Endothelial cell of umbilical vein (primary cell): ENCODE measurements at places on chromosomes 5 and 9.

- no peak overlapping the region for H3K27ac ChIP-seq
- no peaks in the 10 kb centered on the region for H3K4me1 ChIP-seq
- H3K36me3 ChIP-seq = no peaks in the 10 kb centered on the region
- H3K27me3 ChIP-seq = no peaks in the 10 kb centered on the region
- no peak overlapping the region for H3K4me3 ChIP-seq
- DNase-seq = no peak
These were observed 848.0 kb upstream of the ACO1 start for GRCh38 chr9:31536471-31536870.

- H3K4me3 ChIP-seq = no peak overlapping the region
- no peaks in the 10 kb centered on the region for H3K36me3 ChIP-seq
- no peaks in the 10 kb centered on the region for H3K4me1 ChIP-seq
- DNase-seq = no peak
These were observed 361.1 kb downstream of the DEPDC1B start for GRCh38 chr5:60338846-60339245.

- H3K27ac ChIP-seq = no peak overlapping the region
- H3K4me3 ChIP-seq = no peak overlapping the region
- H3K36me3 ChIP-seq = no peaks in the 10 kb centered on the region
- DNase-seq = no peak
- no peaks in the 10 kb centered on the region for H3K27me3 ChIP-seq
These were observed 140.9 kb upstream of the TLX3 start for GRCh38 chr5:171168171-171168570.

DNA sequence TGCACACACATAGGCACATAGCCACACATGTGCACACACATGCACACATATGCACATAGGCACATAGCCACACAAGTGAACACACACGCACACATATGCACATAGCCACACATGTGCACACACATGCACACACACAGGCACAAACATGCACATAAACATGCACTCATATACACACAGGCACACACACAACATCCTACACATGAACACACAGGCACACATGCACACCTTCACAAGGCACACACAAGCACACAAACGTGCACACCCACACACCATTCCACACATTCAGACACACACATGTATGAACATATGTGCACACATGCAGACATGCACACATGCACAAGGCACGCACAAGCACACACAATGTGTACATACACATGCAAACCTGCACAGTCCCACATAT is 484.7 kb downstream of the IRX1 start:
- H3K4me1 ChIP-seq = no peaks in the 10 kb centered on the region
- no peak for DNase-seq
- H3K27ac ChIP-seq = no peak overlapping the region
- H3K36me3 ChIP-seq = no peaks in the 10 kb centered on the region

DNA sequence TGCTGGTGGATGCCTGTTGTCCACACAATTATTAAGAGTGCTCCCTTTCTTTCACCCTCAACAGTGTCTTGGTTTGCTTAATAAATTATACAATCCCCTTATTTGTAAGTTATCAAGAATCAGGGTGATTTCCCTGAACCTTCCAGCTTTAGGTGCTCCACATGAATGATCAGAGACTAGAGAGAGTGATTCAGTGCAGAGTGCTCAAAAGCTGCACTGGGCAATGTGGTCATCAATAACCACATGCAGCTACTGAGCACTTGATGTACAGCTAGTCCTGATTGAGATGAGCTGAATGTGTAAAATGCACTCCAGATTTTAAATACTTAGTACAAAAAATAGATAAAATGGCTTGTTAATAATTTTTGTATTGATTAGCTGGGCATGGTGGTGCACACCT is 76.8 kb upstream of the TRIO start:
- peaks cover 4% of the 10 kb centered on the region for H3K27me3 ChIP-seq
- DNase-seq = no peak
- H3K36me3 ChIP-seq = no peaks in the 10 kb centered on the region
- no peak overlapping the region for H3K4me3 ChIP-seq
- H3K4me1 ChIP-seq = no peaks in the 10 kb centered on the region
- H3K27ac ChIP-seq = no peak overlapping the region

DNA sequence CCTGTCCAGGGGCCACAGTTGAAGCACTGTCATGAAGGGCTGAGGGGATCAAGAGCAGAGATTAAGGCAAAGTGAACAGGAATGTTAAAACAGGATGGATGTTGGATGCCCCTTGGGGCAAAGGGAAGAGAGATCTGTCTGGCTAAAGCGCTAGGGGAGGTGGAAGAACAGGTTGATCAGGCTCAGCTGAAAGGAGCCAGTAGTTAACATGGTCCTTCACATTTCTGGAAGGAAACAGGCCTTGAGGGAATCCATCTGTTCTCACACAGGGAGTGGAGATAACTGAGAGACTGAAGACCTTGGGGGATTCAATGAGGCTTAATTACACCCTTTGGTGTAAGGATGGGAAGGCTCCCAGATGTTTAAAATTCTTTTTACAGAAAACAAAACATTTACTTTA is 5.8 kb downstream of the HAPLN1 start:
- H3K4me1 ChIP-seq = no peaks in the 10 kb centered on the region
- no peaks in the 10 kb centered on the region for H3K36me3 ChIP-seq
- peaks cover 8% of the 10 kb centered on the region for H3K27me3 ChIP-seq
- no peak overlapping the region for H3K4me3 ChIP-seq
- H3K27ac ChIP-seq = no peak overlapping the region

GRCh38 chr9:120886490-120886967 is 9.5 kb upstream of the PHF19 start:
- peaks cover under 1% of the 10 kb centered on the region for H3K4me1 ChIP-seq
- no peaks in the 10 kb centered on the region for H3K36me3 ChIP-seq
- H3K27me3 ChIP-seq = no peaks in the 10 kb centered on the region
- DNase-seq = no peak

DNA sequence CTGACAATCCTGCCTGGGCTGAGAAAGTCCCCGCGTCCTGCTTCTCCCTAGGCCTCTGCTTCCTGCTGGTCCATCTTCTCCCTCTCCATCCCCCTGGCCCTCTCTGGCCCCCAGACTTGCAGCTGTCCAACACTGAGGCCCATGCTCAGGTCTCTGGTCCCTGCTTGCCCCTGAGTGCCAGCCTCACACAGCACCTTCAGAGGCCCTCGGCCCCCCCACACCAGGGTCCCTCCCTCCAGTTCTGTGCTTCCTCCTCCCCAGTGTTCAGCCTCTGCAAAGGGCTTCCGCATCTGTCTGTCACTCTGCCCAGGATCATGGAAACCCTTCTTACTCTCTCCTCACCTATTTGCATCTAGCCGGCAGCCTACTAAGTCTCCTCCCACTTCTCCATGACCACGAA is 62.4 kb upstream of the CTSL start:
- DNase-seq = no peak
- H3K27me3 ChIP-seq = no peaks in the 10 kb centered on the region
- no peaks in the 10 kb centered on the region for H3K4me1 ChIP-seq
- H3K36me3 ChIP-seq = no peaks in the 10 kb centered on the region
- no peak overlapping the region for H3K4me3 ChIP-seq

- H3K36me3 ChIP-seq = no peaks in the 10 kb centered on the region
- H3K4me3 ChIP-seq = no peak overlapping the region
- no peaks in the 10 kb centered on the region for H3K4me1 ChIP-seq
- no peak overlapping the region for H3K27ac ChIP-seq
- H3K27me3 ChIP-seq = peaks cover 1% of the 10 kb centered on the region
These were observed 566.7 kb downstream of the CCDC171 start for GRCh38 chr9:16119261-16120230.

DNA sequence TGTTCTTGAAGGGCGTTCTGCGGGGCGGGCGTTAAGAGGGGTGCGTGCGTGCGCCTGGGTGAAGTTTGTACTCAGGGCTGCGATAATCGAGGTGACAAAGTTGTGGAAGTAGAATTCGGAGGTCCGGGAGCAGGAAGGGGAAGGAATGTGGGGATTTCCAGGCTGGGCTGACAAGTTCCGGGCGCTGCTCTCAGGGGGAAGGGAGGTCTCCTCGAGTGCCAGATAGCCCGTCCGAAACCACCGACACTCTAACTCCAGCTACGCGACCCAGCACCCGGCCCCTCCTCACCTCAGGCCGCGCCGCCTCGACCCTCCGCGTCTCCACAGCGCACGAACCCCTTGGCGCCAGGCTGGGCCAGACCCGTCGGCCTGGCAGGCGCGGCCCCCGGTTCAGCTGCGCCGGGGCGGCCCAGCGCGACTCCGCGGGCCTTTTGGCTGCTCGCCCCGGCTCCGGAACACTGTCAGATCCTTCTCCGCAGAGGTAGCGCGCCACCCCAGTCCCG is at the start of gene IL6ST:
TSS of gene IL6ST (minus strand) at position 469 of the 503 bp plus-strand sequence. CDS start 18,685 bp downstream, outside the sequence.
- peak; percentile 83 for DNase-seq
- H3K4me1 ChIP-seq = peaks cover 30% of the 10 kb centered on the region
- H3K36me3 ChIP-seq = peaks cover 5% of the 10 kb centered on the region
- H3K27ac ChIP-seq = peak within 1 kb of the TSS; percentile 99

- no peak overlapping the region for H3K4me3 ChIP-seq
- H3K27me3 ChIP-seq = no peaks in the 10 kb centered on the region
- H3K4me1 ChIP-seq = no peaks in the 10 kb centered on the region
These were observed 69.7 kb downstream of the PRLR start for GRCh38 chr5:35160486-35161116.

DNA sequence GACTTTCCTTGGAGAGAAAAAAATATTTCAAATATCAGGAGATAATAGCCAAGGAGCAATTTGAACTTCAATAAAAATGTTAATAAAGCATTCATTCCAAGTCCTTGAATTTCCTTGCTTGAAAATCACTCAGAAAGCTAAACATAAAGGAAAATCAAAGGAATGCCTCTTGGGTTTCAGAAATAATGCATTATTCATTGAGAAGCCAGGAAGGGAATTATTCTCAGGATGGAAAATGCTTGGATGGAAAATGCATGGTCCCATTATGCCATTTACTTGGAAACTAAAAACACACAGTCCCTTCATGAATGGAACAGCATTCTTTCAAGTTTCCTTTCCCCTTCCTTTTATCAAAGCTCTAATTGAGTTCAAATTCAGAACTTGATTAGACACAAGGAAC is 160.9 kb downstream of the LPAR1 start:
- H3K4me3 ChIP-seq = no peak overlapping the region
- DNase-seq = no peak
- H3K4me1 ChIP-seq = no peaks in the 10 kb centered on the region
- no peaks in the 10 kb centered on the region for H3K36me3 ChIP-seq

DNA sequence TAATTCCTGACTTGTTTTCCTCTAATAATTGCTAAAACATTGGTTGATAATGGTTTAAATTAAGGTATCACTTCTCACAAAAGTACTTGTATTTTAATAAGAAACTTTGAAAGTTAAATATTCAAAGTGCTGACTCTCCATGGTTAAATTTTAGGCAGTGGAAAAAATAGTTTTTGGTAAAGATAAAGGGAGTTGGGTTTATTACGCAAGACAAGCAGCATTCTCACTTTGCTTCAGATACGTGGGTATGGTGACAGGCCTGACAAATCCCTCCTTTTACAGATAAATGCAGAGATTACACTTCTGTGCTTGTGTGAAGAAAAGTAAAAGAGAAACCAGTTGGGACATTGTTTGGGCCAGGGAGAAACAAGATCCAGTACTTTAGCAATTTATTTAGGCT is 14.5 kb upstream of the FAM170A start:
- no peaks in the 10 kb centered on the region for H3K36me3 ChIP-seq
- H3K4me3 ChIP-seq = no peak overlapping the region
- DNase-seq = no peak
- H3K4me1 ChIP-seq = no peaks in the 10 kb centered on the region
- H3K27me3 ChIP-seq = no peaks in the 10 kb centered on the region
- H3K27ac ChIP-seq = no peak overlapping the region

- no peaks in the 10 kb centered on the region for H3K4me1 ChIP-seq
- no peak overlapping the region for H3K4me3 ChIP-seq
- no peak for DNase-seq
These were observed 356.2 kb downstream of the NPR3 start for GRCh38 chr5:33067291-33067690.

DNA sequence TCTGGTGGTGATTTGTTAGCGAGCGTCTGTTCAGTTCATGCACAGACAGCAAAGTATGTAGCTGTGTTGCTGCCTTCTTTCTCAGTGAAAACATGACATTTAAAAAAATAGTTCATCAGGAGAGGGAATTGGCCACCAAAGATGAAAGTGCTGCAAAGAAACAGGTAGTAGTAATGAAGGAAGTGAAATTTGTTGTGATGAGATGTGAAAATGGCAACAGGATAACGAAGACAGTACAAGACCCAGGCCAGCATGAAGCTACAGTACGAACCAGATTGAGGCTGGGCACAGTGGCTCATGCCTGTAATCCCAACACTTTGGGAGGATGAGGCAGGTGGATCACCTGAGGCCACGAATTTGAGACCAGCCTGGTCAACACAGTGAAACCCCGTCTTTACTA is 136.0 kb downstream of the SMARCA2 start:
- H3K36me3 ChIP-seq = no peaks in the 10 kb centered on the region
- no peak for DNase-seq
- no peak overlapping the region for H3K27ac ChIP-seq
- H3K4me3 ChIP-seq = no peak overlapping the region

DNA sequence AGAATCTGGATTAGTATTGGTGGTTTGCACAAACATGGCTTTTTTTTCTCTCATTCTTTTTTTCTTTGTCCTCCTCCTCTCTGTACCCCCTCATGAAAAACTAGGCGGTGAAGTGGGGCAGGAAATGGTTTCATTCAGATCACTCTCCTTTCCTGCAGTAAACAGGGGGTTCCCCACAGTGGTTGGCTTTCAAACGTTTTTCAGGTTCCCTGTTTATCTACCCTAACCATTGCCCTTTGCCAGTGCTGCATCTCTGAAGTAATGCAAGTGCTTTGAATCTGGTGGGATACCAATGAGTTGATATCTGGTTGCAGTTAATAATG is 29.8 kb downstream of the NR4A3 start:
- peaks cover 2% of the 10 kb centered on the region for H3K27me3 ChIP-seq
- H3K4me1 ChIP-seq = no peaks in the 10 kb centered on the region
- H3K27ac ChIP-seq = no peak overlapping the region

DNA sequence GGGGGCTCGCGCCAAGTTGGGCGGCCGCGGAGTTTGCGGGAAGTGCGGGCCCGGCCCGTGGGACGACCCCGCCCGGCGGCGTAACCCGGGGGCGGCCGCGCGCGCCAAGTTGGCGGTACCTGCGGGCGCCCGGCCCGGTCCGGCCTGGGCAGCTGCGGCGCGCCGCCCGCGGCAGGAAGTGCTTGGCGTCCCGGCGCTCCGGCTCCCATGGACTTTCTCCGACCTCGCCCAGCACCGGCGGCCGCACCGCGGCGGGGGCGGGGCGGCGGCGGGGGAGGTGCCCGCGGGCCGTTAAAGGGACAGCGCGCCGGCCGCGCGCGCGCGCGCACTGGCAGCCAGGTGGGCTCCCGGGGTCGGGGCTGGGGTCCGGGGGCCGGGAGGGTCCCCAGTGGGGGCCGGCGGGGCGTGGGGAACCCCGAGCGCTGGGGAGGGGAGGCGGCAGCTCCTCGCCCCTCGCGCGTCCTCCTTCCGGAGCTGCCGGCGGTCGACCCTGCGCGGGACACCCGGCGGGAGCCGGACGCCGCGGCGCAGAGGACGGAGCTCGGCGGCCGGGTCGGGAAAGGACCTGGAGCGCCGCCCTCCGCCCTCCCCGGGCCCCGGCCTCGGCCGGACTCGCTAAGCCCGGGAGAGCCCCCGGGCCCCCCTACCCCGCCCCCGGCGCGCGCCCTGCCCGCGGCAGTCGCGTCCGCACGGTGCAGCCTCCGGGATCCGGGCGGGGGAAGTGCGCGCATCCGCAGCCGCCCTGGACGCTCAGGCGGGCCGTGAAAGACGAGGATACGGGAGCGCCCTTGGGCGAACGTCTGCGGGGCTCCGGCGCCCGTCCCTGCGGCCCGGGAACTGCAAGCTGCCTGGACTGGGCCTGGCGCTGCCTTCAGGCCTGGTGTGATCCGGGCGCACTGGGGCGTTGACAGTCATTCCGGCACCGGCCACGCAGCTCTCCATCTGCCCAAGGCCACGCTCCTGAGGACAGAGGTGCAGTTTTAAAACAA is at the start of gene NACC2:
TSS of gene NACC2 (minus strand) at position 220 of the 989 bp plus-strand sequence. CDS start 44,768 bp downstream, outside the sequence.
- no peaks in the 10 kb centered on the region for H3K36me3 ChIP-seq
- peak; percentile 38 for DNase-seq
- H3K4me1 ChIP-seq = peaks cover 15% of the 10 kb centered on the region
